Hematopoietic multipotent progenitor cell treated with erythropoietin and hydrocortisone succinate and interleukin-3 and kit ligand, for 6 days (in vitro differentiated cells): ENCODE measurements at places on chromosomes 7 and 10.
A peak's percentile ranks its signal among the peaks of the same experiment; 100 is the strongest.

DNA sequence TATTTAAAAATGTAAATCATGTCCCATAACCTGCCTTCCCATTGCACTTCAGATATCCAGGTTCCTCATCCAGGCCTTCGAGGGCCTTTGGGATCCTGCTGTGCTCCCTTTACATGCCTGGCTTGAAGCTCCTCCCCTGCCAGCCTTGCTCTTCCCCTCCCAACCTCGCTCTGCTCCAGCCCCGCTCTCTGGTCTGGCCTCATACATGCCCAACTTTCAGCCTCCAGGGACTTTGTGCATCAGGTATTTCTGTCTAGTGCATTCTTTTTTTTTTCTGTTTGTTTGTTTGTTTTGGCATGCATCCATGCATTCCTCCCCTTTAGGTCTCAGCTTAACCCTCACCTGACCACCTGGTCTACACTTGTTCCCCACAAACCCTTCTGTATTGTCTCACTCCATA, 160.3 kb downstream of the SNX10 start:
- DNase-seq: no peak

- no peak for DNase-seq
Measured at GRCh38 chr7:70212281-70212680, 614.0 kb downstream of the AUTS2 start.

DNA sequence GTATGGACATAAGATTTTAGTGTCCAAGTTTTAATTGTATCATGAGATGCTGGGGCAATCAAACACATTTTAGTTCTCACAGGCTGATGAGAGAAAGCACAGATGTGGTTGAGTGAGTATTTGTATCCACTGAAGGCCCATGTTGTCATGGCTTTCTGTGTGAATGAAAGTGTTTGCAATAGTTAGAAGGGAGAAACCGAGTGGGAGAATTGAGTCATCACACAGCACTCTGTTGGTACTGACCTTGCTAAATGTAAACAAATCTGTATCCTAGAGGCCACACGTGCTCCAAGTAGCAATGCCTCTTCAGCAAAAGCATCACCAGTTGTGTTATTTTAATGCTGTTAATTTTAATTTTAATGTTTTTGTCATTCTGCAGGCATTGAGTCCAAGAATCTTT, 121.2 kb downstream of the EMX2 start:
- no peak for DNase-seq

GRCh38 chr7:4849390-4849789, 12.4 kb downstream of the PAPOLB start:
- DNase-seq: peak; percentile 58

DNA sequence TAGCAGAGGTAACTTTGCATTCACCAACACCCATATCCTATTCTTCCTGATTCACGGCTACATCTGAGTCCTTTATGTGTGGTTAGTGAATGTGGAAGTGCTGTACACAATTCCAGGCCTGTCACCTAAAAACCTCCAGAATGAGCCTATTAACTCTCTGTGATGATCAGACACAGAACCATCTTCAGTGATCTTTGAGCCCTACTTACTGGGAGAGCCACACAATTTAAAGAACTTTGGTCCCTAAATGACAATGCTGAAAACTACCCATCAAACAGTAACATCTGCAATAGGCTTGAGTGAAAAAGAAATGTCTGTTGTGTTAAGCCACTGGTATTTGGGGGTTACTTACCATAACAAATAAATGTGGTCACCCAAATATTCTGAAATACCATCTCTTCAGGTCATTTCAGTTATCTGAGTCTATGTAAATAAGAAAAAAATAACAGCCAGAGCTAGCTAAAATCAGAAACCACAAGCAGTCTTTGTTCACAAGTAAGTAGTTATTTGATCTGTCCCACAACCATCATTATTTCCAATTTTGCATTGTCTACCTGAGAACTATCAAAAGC, 145.7 kb downstream of the HGF start:
- no peak for DNase-seq

DNA sequence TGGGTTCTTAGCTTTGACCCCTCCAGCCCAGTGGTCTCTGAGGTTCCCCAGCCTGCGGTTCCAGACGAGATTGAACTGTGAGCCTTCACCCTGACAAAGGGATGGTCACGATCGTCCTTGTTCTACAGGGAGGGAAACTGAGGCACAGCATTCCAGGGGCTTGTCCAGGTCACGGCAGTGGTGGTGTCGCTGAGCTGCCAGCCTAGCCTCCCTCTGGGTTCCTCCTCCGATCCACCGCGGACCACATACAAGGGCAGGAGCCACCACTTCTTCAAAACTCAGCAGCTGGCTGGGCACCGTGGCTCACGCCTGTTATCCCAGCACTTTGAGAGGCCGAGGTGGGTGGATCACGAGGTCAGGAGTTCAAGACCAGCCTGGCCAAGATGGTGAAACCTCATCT, 35.8 kb downstream of the ELFN1 start:
- no peak for DNase-seq

GRCh38 chr10:46272863-46273415, 13.9 kb upstream of the ANTXRL start:
- DNase-seq: no peak

DNA sequence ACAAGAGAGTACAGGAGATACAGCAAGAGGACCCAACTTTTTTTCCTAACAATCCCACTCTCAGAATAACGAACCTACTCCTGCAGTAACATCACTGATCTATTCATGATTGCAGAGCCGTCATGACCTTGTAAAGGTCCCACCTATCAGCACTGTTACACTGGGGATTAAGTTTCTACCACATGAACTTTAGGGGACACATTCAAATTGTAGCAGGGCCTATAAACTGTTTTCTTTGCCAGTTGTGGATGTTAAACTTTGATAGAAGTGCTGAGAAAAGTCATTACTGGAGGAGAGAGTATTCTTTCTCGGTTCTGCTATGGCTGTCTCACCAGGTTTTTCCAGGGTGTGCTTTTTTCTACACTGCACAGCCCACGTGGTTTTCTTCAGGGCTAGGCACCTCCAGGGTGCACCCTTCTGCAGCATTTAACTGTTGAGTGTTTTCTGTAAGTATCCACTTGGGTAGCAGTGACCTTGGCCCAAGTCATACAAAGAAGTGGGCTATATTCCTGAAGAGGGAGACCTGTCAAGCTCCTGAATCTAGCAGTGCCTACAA, 131.6 kb upstream of the AHR start:
- DNase-seq: no peak

DNA sequence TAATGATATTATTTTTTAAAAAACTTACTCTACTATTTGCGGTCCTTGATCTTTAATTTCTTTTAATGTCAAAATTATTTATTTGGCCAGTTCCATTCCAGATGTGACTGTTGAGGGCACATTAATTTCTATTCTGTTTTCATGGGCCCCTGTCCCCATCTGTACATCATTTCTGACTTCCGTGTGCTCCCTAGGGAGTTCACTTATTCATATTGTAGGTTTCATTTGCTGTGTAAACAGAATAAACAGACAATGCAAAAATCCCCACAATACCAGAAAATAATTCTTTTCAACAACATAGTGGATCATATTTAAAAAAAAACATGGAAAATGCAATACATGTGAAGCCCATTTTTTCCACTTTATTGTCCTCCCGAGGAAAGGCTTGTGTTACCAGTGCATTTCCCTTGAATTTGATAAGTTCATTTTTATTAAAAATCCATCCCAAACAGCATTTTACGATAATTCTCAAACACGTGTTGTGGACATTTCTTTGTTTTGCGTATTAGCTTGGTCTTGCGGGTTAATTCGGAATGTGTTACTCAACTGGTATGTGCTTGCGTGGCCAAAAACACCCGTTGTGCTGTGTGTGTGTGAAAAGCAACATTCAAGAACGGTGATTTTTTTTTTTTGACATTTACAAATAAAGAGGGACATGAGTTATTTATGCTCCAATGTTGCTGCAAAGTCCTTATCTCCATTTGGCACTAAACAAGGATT, 138.4 kb downstream of the MGMT start:
- DNase-seq: no peak

- no peak for DNase-seq
Measured at GRCh38 chr10:35129185-35129674, 2.6 kb downstream of the CREM start.

GRCh38 chr10:15815242-15815885, 44.9 kb downstream of the MINDY3 start:
- DNase-seq: no peak

DNA sequence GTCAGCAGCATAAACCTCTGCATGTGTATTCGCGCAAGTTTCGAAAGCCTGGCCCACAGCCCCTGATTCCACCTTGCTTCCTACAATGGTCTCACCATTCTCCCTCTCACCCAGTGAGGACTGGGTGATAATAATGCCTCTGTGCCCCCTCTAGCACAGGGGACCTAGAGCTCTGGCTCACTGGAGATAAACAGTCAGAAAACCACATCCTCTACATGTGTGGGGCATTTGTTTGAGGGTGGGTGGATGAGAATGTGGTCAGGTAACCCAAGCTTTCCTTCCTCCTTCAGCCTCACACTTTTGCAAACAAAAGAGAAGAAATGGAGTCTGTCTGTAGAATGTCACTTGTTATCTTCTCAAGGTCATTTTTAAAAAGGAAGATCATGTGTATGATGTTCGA, 373.5 kb downstream of the KCNMA1 start:
- peak; percentile 78 for DNase-seq

- peak; percentile 64 for DNase-seq
Measured at GRCh38 chr10:102770108-102770482, 26.3 kb downstream of the WBP1L start.

- DNase-seq: peak; percentile 54
Measured at GRCh38 chr7:151249732-151250072, 1.2 kb upstream of the SMARCD3 start.

DNA sequence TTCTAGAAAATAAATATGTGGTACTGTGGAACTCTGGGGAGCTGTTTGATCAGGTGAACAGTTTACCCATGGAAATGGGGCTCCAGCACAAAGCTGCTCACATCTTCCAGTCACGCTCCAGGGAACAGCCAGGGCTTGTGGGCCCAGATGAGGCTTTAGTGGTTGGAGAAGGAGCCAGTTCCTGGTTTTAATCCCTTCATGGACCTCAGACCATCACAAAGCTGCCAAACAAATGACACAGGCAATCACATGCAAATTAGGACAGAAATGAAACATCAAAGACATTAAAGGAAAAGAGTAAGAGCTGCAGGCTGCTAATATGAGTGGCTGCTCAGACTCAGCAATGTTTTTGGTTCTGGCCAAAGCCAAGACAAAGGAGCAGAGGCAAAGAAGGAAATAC, 2.2 kb upstream of the ATP6V0E2 start:
- no peak for DNase-seq

- no peak for DNase-seq
Measured at GRCh38 chr10:63128443-63128842, 4.7 kb upstream of the NRBF2 start.

- no peak for DNase-seq
Measured at GRCh38 chr7:124310934-124311390, 278.1 kb upstream of the TMEM229A start.

GRCh38 chr7:40608321-40609075, 473.7 kb downstream of the SUGCT start:
- no peak for DNase-seq

DNA sequence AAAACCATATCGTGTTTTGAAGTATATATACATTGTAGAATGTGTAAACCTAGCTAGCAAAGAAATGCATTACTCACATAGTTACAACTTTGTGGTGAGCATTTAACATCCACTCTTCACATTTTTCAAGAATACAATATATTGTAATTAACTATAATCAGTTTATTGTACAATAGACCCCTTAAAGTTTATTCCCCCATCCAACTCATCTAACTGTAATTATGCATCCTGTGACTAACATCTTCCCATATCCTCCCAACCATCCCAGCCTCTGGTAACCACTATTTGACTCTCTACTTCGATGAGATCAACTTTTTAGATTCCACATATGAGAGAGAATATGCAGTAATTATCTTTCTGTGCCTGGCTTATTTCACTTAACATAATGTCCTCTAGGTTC, 526.4 kb downstream of the KIF20B start:
- DNase-seq: no peak
